ENCODE measurements at places on chromosomes 11 and 22. TPM values are rescaled to one million over a fixed set of nuclear protein-coding genes. Genes with fewer than 3 reads are reported as not detected.
A peak's percentile ranks its signal among the peaks of the same experiment; 100 is the strongest.

The KCNK4 gene
- total RNA-seq = not detected

The TNNI2 gene
- not detected for total RNA-seq

The RIMBP3C gene
- total RNA-seq = 0.65 TPM

The CHST1 gene
- total RNA-seq = 0.25 TPM

The AAMDC gene
- total RNA-seq = 2.8 TPM

The RANGAP1 gene
- 47.3 TPM for total RNA-seq

The SMTNL1 gene
- total RNA-seq = not detected

The ACRV1 gene
- not detected for total RNA-seq

The TRIM51 gene
- not detected for total RNA-seq

The DERL3 gene
- total RNA-seq = 16.3 TPM

The BET1L gene
- total RNA-seq = 16.8 TPM

The AQP11 gene
- total RNA-seq = 1.9 TPM

The OR5L2 gene
- total RNA-seq = not detected

The PHOX2A gene
- not detected for total RNA-seq

- DNase-seq = peak; percentile 73
Measured at GRCh38 chr11:8683115-8683807, 669 bp downstream of the RPL27A start.

DNA sequence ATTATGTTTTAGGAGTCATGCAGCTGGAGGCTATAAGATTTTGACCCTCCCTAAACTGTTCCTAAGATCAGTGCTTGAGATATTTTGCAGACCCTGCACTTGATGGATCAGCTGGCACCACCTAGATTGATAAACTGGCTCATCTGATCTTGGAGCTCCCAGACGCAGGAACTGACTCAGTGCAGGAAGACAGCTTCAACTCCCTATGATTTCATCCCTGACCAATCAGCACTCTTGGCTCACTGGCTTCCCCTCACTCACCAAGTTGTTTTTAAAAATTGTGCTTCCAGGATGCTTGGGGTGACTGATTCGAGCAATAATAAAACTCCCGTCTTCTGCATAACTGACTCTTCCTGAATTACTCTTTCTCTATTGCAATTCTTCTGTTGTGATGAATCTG is 637.5 kb upstream of the FAT3 start:
- DNase-seq = no peak

- DNase-seq = no peak
Measured at GRCh38 chr22:22228421-22228820, 16.2 kb upstream of the VPREB1 start.

- DNase-seq = peak; percentile 50
Measured at GRCh38 chr11:114258696-114259095, 37.5 kb upstream of the NNMT start.

- DNase-seq = peak; percentile 89
Measured at GRCh38 chr22:22877523-22878210, 9.9 kb upstream of the IGLL5 start.

- no peak for DNase-seq
Measured at GRCh38 chr11:112881461-112881860, 79.8 kb upstream of the NCAM1 start.

DNA sequence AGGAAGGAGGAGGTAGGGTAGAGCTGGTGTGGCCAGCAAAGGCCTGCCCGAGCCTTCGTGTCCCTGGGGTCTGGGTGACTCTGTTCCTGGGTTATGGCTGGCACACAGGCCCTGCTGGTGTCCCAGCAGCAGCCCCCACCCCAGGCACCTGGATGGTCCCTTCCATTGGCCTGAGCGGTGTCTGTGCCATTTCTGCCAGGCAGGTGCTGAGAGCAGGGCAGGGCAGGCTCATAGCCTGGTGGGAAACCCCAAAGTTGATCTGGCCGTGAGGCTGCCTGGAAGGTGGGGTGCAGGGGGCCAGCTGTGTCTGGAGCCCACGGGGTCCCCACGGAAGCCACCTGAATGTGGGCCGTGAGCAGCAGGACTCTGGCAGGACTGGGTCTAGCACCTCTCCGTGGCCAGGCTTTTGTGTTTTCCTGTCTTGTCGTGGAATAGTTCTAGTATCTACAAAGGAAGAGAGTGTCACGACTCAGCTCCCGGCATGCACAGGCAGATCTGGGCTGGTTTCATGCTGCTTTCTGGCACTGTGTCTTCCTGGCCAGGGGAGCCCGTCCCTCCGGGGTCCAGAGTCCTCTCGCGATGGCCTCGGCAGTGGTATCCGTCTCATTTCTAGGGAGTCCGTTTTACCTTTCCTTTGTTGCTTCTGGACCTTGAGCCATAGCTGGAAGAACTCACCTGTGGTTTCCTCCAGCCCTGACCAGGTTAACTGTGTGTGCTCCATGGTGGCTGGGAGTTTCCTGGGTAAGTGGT is 83.7 kb downstream of the KCNQ1 start:
- DNase-seq = no peak

GRCh38 chr11:98531576-98531975 is 489.2 kb upstream of the CNTN5 start:
- no peak for DNase-seq

DNA sequence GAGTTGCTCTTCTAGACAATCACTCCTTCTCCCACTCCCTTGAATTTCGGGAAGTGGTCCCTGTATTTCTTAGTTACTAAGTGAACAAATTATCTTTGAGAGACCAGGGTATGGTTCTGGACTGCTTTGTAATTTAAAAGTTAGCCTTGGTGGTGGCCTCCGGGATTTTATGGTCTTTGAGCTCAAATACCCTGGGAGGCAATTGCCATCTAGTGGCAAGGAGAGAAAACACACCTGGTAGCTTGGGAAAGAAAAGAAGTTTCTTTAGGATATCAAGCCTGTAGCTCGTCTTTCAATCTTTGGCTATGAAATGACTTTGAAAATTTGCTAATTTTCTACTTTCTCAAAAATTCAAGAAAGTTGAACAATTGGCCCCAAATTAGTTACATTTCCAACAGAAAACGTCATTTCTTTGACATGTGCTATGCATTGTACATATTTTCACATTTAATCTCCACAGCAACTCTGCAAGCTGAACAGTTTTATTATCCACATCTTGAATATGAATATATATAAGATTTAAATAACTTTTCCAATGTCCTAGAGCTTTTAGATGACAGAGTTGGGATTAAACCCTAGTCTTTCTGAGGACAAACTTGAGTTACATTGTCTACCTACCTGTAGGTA is 39.1 kb downstream of the MMP27 start:
- peak; percentile 88 for DNase-seq

- no peak for DNase-seq
Measured at GRCh38 chr11:117909611-117910382, 19.4 kb downstream of the TMPRSS13 start.

GRCh38 chr11:44957040-44957515 is 6.4 kb upstream of the TP53I11 start:
- no peak for DNase-seq

DNA sequence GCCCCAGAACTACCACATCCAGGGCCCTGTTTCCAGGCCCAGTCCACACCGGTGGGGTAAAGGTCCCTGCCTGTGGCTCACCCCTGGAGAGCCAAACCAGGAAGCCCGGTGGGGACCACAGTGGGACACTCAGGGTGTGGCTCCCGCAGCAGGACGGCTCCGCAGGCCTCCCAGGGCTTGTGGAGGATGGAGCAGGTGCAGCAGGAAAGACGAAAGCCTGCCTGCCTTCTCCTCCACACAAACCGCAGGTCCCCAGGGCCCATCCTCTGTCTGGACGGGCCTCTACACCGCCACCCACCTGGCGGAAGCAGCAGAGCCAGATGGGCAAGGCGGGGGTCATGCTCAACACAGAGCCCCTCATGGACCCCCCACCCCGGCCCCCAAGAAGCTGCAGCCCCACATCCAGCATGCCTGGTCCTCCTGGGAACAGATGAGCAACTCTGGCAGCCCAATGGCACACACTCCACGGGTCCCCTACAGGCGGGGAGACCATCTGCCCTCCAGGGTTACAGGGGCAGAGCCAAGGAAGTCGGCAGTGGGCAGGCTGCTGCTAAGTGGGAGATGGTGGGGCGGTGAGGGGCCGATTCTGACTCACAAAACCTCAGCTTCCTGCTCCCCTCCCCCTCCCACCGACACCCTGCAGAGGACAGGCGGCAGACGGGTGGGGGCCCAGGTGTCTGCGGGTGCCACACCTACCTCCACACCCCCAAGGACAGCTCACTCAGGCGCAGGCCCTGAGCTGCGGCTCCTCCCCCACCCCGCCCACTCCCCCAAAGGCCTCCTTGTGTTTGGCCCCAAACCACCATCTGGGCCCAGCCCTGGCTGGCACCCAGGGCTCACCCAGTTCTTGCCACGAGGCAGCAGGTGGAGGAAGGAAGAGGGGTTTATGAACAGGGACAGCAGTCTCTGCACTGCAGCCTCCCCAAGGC is 5.2 kb downstream of the SBF1 start:
- DNase-seq = peak; percentile 92

GRCh38 chr11:12868315-12869073 is 140.6 kb upstream of the RASSF10 start:
- peak; percentile 37 for DNase-seq

- DNase-seq = no peak
Measured at GRCh38 chr11:134479206-134480135, 67.4 kb upstream of the B3GAT1 start.

- DNase-seq = peak; percentile 89
Measured at GRCh38 chr11:73950869-73951710, at the start of gene DNAJB13. Gene DNAJB13, plus strand, starts transcription at chr11:73951026. Its CDS starts 44 bp downstream, at chr11:73951070.

GRCh38 chr11:118012083-118012669 is 26.0 kb downstream of the IL10RA start:
- peak; percentile 65 for DNase-seq

DNA sequence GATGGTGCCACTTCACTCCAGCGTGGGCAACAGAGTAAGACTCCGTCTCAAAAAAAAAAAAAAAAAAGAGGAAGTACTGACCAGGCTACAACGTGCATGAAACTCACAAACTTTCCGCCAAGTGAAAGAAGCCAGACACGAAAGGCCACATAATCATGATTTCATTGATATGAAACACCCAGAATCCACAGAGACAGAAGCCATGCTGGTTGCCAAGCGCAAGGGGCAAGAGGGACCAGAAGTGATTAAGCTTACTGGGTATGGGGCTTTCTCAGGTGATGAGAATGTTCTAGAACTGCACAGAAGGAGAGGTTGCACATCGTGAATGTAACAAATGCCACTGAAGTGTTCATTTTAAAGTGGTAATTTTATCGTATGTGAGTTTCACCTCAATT is 60.9 kb downstream of the CELSR1 start:
- no peak for DNase-seq

DNA sequence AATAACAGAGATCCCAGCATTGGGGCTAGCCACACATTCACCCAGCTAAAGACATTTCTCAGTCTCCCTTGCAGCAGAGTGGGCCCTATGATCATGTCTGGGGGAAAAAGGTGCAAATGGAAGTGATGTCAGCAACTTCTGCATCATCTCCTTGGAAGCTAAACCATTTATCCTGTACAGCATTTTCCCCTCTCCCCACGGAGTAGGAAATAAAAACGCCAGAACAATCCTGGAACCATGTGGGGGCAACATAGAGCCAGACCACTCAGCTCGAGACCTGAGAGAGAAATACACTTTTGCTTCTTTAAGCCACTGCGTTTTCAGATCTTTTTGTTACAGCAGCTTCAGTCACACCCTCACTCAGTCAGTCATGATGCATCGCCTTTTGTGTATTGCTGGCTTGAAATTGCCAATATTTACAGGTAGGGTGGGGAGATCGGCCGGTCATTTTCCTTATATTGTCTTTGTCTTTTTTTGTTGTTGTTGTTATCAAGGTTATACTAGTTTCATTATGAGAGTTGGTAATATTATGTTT is 9.1 kb upstream of the RAC2 start:
- no peak for DNase-seq

DNA sequence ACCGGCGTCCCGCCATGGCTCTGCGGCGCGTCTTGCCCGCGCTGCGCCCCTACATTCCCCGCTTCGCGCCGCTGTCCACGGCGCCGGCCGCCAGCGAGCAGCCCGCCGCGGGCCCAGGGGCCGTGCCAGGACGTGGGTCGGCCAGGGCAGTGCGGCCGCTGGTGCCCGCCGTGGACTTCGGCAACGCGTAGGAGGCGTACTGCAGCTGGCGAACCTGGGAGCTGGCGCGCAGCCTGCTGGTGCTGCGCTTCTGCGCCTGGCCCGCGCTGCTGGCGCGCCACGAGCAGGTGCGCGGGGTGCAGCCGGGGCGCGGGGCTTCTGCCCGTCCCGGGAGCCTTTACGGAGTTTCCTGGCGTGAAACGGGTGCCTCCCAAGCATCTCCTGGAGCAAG is 20.1 kb downstream of the DGCR6L start:
- no peak for DNase-seq

DNA sequence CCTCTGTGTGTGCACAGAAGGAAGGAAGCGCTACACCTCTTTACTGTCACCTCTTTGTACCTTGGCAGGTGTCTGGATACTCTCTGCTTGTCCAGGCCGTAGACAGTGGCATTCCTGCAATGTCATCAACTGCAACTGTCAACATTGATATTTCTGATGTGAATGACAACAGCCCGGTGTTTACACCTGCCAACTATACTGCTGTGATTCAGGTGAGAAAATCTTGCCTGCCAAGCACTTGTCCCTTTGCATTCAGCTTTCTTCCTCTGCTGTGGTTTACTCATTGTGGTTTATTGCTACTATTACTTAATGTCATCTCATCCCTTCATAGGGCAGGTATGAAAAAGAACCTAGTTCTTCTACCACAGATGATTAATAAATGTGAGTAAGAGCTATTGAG is 131.9 kb upstream of the MTNR1B start:
- DNase-seq = no peak

GRCh38 chr11:65485920-65486219 is 13.0 kb upstream of the MALAT1 start:
- DNase-seq = no peak

GRCh38 chr22:19902245-19902715 is 39.3 kb upstream of the COMT start:
- DNase-seq = no peak

GRCh38 chr22:32823024-32823730 is 21.7 kb downstream of the TIMP3 start:
- DNase-seq = peak; percentile 71

- DNase-seq = no peak
Measured at GRCh38 chr11:75497788-75498409, 27.8 kb downstream of the GDPD5 start.
